ENCODE measurements at places on chromosomes 16 and 17.

- no peak for DNase-seq
These were observed 28.3 kb downstream of the CHD9 start for GRCh38 chr16:53083119-53083518.

DNA sequence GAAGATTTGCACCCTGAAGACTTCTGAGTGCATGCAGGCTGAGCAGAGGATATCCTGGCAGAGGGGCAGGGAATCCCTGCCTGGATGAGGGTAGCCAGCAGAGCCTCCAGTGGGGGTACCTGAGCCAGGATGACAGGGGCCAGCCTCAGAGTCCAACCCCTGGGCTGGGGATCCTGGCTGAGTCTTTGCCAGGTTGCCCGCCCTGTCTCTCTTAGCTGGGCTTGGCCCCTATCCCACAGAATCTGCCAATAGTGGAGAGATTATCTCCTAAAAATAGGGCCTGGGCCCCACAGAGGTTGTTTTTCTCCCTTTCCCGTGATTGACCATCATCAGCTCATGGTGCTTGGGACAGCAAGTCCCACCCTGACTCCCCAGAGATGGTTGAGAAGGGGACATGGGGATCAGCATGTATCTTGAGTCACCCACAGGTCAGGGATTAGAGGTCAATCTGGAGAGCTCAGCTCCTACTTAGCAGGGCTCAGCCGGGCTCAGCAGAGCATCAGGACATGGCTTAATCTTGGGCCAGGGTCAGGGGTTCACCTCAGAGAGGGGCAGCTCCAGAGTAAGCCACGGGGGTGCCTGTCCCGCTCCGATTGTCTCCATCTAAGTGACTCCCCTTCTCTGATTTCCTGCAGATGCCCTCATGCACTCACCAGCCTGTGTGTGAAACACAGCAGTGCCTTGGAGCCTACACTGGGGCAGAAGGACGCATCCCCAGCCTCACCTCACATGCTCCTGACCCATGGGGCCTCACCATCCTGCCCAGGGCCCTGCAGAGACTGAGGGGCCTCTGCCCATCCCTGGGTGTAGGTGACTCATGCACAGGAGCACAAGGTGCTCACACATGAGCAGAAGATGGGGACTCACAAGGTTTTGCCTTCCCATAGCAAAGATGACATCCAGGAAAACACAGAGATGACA is 11.5 kb downstream of the CDH16 start:
- no peak for DNase-seq

GRCh38 chr17:13600475-13601321 is 1.0 kb downstream of the HS3ST3A1 start:
- no peak for DNase-seq

DNA sequence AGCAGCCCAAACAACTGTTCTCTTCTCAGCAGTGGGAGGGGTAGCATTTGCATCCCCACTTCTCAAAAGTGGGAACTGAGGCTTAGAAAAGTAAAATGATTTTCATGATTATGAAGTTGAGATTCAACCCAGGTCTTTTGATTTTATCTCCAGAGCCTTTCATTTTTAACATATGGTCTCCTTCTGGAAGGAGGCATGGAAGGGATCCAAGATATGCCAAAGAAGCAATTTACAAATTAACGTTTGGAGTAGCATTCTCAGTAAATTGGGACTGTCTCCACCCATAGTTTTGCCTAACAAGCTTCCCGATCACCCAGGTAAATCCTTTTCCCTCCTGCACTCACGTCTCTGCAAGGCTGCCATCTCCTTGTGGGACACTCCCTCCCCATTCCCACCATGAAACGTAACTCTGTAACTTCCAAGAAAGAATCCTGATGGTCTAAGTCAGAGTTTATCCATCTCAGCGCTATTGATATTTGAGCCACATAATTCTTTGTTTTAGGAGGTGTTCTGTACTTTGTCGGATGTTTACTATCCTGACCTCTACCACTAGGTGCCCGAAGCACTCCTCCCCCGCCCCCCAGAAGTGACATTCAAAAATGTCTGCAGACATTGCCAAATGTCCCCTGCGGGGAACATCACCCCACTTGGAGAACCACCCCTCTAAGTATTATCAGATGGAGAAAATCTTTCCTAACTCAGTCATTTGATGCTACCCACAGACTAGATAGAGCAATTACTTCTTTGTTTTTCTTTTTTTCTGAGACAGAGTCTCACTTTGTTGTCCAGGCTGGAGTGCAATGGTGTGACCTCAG is 32.9 kb upstream of the NFAT5 start:
- DNase-seq = no peak

DNA sequence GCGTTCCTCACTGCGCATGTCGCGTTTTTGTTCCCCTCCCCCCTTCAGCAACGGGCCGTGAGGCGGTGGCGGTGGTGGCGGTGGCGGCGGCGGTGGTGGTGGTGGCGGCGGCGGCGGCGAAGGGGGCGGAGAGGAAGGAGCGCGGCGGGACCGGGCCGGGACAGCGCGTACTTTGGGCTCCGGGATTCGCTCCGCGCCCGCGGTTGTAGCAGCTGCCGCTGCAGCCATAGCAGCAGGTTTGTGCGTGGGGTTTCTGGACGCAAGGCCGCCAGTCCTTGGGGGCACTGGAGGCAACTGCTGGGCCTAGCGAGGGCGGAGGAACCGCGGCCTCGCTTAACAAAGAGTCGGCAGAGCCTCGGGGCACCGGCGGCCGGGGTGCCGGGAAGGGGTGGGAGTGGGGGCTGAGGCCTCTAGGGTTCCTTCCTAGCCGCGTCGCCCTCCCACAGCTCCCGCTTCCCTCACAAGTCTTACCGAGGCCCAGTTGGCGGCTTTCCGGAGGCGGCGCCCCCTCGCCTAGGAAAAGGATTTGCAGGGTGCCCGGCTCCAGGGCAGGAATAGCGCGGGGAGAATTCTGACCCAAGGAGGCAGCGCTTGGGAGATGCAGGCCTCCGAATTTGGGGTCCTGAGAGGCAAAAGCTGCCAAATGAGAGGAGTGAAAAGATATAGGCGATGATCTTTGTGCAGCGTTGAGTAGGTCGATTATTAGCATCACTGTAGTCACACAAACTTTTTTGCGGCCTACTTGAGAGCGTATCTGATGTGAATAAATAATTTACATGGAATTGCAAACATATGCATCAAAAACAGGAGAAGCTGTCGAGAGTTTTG is at the start of gene DDX42:
Gene DDX42 (plus strand): TSS at position 30 of the 828 bp plus-strand sequence. CDS start 12,880 bp downstream, outside the sequence.
- peak; percentile 83 for DNase-seq

- no peak for DNase-seq
These were observed 159.0 kb downstream of the RAB11FIP4 start for GRCh38 chr17:31550389-31551056.

GRCh38 chr16:74261068-74261467 is 35.5 kb upstream of the PSMD7 start:
- DNase-seq = no peak

- DNase-seq = no peak
These were observed 772 bp upstream of the NUP93 start for GRCh38 chr16:56728980-56729734.

DNA sequence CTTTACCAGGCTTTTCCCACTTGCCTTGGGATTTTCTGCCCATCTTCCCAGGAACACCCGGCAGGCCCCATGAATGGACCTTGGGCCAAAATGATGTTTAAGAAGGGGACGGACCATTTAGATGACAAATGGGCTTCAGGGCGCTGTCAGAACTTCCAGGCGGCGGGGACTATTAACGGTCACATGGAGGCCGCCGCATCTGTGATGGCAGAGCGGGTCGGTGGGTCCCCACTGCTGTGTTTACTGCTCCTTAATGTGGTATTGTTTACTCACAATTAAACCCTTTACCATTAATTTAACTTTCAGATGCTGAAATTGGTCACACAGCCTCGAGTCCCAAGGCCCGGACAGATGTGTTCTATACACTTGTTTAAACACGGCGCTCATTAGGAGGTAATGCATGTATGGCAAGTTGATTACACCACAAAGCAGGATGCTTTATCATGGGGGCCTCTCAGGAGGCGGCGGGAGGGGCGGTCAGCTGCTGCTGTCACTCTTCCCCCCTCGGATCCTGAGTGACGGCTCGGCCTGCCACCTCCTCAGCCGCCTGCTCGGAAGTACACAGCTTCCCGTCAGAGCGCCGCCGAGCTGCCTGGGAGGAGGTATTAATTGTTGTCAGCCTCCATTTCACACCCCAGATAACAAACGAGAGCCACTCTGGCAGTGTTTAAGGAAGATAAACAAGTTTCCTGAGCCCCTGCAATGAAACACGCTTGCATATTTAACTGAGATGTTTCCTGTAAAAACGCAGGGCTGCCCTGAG is 83.9 kb upstream of the IRX3 start:
- no peak for DNase-seq

DNA sequence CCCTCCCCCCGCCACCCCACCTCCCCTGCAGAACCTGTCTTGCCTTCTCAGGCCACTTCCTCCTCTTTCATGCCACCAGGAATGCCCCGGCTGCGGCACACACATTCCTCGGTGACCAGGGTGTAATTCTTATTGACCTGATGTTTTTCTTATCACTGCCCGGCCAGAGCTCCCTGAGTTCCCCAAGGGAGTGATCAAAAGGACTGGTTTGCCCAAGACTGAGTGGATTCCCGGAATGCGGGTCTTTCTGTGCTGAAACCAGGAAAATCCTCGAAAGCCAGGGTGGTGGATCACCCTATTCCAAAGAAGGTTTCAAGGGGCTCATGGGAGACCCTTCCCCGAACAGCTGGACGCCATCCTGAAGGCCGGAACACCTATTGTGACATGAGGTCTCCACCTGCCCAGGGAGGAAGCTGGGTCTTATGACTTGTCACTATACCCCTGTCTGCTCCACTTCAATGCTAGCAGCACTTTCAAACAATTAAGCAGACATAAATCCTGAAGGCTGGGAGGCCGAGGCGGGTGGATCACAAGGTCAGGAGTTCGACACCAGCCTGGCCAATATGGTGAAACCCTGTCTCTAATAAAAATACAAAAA is 53.0 kb upstream of the RPL38 start:
- DNase-seq = no peak

DNA sequence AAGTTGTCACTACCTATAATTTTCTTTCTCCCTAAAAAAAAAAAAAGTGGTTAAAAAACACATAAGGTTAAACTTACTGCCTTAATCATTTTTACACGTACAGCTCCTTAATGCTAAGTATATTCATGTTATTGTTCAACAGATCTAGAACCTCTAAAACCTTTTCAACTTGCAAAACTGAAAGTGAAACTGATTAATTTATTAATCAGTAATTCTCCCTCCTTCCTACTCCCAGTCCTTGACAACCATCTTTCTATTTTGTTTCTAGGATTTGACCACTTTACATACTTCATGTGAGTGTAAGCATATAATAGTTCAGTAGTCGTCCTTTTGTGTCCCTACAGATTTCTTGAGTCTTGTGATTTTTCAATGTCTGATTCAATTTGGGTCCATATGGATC is 251.4 kb upstream of the KIF2B start:
- DNase-seq = no peak

GRCh38 chr17:41002814-41003213 is 3.1 kb upstream of the KRTAP3-2 start:
- DNase-seq = no peak

DNA sequence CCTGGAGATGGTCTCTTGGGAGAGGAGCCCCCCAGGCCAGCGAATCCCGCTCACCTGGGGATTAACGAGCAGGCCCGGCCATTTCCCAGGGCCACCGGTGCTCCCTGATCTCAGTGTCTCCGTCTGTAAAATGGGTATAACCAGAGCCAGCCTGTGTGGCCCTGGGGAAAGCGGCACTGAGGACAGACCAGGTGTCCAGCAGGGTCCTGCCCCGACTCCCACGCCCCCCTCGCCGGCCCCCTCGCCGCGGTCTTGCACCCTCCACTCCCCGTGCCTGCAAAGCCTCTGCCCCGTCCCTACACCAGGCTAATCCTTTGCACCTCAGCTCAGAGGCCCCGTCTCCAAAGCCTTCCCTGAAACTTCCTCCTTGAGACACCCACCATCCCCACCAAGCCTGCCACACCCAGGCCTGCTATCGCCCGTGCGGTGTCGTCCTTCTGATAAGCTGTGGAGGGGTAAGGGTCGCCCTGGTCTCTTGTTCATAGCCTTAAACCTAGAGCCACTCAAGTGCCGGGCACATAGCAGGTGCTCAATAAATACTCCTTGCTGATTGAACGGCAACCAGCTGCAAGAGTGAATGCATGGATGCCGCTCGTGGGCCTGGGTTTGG is 259.1 kb downstream of the C16orf95 start:
- no peak for DNase-seq

- no peak for DNase-seq
These were observed 130.2 kb downstream of the MYO1D start for GRCh38 chr17:32746698-32747097.

GRCh38 chr17:78764871-78765270 is 17.2 kb downstream of the CYTH1 start:
- DNase-seq = no peak

- no peak for DNase-seq
These were observed 2.4 kb upstream of the FOXL1 start for GRCh38 chr16:86575754-86576557.

DNA sequence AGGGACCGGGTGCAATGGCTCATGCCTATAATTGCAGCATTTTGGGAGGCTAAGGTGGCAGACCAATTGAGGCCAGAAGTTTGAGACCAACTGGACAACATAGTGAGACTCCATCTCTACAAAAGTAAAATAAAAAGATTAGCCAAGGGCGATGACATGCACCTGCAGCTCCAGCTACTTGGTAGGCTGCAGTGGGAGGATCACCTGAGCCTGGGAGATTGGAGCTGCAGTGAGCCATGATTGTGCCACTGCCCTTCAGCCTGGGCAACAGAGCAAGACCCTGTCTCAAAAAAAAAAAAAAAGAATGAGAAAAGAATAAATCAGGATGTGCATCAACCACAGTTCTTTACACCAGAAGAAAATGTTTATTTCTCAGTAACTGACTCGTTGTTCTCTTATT is 76.0 kb downstream of the CACNG3 start:
- no peak for DNase-seq

DNA sequence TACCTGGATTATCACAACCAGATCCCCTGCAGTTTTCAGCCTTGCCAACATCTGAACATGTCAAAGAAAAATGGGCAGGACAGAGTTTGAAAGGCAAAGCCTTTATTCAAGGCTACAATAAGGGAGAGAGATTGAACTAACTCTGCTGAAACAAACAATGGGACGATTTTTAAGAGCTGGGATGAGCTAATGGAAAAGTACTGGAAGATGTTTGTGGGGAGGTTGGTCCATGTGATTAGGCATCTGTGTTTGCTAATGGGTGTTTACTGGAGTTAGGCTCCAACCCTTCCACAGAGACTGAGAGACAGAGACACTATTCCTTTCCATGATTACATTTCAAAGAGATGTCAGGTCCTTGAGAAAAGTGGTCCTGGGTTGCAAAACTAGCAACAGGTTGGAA is 35.0 kb upstream of the HSBP1 start:
- no peak for DNase-seq

DNA sequence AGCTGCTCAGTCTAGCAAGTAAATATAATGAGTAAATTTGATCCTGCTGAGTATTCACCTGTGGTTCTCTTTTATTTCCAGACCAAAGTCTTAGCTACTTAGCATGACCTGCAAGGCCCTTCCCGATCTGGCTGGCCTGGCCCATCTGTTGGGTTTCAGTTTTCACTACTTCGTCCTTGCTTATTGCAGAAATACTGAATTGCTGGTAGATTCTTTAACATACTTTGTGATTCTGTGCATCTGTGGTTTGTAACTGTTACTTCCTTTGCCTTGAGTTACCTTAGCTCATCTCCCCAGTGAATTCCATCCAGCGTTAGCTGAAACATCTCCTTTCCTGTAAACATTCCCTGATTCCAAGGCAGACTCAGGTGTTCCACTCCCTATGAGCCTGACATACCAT is 131.1 kb downstream of the PHKB start:
- DNase-seq = no peak

GRCh38 chr16:70750893-70751467 is 50.0 kb downstream of the VAC14 start:
- no peak for DNase-seq

All from stimulated activated CD8-positive, alpha-beta memory T cell treated with anti-CD3 and anti-CD28 coated beads, Interleukin-2, amount 100 ng/mL, for 1 hour (primary cell).